ENCODE measurements at places on chromosomes 4 and X.

DNA sequence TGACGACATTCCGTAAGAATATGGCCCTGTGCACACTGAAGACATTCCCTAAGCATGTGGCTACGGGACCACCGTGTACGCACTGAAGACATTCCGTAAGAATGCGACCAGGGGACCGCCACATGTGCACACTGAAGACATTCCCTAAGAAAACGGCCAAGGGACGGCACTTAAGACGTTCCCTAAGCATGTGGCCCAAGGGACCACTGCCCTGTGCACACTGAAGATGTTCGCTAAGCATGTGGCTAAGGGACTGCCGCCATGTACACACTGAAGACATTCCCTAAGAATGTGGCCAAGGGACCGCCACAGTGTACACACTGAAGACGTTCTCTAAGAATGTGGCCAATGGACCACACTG lies 21.4 kb downstream of the DHRSX start:
- DNase-seq, result no peak

GRCh38 chrX:38277136-38277535 lies 50.2 kb downstream of the RPGR start:
- DNase-seq, result no peak

GRCh38 chr4:10461091-10461849 lies 4.0 kb upstream of the ZNF518B start:
- no peak for DNase-seq

GRCh38 chrX:22015139-22015750 lies 16.9 kb upstream of the PHEX start:
- DNase-seq, result no peak

GRCh38 chr4:47686294-47686872 lies 151.5 kb downstream of the CORIN start:
- DNase-seq, result no peak

Data from hypothalamus (tissue), 51 donors.